ENCODE measurements at places on chromosomes 3 and 15.

DNA sequence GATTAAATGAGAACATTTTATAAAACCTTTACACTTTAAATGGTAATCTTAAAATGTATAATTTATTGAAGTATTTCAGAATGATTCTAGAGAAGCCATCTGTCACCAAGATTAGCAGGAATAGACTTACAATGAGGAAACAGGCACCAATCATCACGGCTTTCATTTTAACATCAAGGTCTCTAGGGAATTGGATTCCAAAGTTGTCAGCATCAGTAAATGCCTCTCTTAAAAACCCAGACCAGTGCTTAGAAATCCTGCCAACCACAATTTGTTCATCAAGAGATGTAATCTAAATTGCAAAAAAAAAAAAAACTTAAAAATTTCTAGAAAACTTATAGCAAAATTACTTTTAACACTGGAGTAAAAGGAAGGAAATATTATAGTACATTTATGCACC is 20.3 kb downstream of the PLSCR2 start:
- no peak for DNase-seq

DNA sequence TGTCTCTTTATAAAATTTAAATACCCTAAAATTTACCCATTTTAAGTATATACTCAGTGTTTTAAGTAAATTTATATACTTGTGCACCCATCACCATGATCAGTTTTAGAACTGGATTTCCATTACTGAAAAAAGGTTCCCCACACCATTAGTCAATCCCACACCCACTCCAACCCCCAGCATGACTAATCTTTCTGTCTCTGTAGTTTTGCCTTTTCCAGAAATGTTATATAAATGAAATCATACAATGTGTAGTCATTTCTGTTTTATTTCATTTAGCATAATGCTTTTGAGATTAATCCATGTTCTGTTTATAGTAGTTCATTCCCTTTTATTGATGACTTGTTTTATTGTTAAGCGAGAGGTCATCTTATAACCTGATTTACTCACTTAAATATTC is 66.1 kb upstream of the LIMD1 start:
- no peak for DNase-seq

DNA sequence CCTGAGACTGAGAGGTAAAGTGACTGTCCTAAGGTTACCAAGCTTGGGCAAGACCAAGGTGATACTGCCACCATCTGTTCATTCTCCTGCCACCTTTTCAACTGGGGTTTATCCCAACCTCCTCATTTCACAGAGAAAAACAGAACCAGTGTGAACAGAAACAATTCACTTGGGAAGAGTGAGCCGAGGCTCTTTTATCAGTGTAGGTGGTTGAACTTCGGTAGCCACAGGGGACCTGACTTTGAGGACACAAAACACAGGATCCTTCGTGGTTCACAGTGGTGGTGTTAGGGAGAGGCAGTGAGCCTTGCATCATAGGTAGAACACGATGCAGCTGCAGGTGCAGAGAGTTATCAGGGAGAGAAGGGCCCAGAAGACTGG is 72.8 kb upstream of the ICE2 start:
- no peak for DNase-seq

- no peak for DNase-seq
Observed at GRCh38 chr15:92361321-92362000, 32.2 kb upstream of the ST8SIA2 start.

- DNase-seq, result peak; percentile 67
Observed at GRCh38 chr15:76147906-76148570, 88.3 kb downstream of the TMEM266 start.

DNA sequence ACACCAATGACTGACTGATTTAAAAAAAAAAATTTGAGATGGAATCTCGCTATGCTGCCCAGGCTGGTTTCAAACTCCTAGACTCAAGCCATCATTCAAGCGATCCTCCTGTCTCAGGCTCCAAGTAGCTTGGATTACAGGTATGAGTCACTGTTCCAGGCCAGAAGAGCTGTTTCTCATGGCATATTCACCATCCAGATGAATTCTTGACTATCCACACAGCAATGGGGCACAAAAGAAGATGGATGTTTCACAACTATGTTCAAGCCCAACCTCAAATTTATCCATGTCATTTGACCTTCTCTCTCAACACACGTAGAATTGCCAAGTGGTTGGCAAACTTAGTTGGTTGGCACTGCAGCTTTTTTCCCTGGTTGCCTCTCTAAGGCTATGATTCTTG is 40.6 kb downstream of the PRICKLE2 start:
- DNase-seq, result no peak

GRCh38 chr3:174810254-174810653 is 48.9 kb upstream of the NAALADL2 start:
- DNase-seq, result no peak

- no peak for DNase-seq
Observed at GRCh38 chr3:15528854-15529537, 7.5 kb upstream of the COLQ start.

DNA sequence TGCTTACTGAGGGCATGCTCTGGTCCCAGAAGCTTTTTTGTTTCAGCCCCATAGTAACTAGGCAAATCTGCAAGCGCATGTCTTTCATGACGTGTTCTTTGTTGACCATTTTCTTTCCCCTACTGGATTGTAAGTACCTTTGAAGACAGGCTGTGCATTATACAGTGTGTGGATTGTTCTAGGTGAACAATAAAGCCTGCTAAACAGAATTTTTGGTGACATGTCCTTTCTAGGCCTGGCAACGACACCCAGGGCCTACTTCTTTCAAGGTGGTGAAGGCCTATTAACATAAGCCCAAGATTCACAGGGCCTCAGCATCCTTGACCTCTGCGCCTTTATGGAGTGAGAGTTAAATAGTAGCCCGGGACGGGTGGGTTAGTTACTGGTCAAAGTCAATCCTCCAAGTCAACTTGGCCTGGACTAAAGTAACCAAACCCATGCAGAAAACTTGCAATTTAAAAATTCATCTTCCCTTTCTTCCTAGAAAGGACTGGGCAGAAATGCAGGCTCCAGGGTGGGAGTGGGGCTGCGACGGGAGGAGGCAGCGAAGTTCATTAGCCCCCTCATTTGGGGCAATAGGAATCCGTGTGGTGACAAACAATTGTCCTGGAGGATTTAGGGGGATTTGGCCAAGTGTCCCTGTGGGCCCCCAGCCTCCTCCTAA is 37.6 kb upstream of the TRIM71 start:
- no peak for DNase-seq

- DNase-seq, result no peak
Observed at GRCh38 chr3:197105786-197106185, 76.2 kb upstream of the MELTF start.

- no peak for DNase-seq
Observed at GRCh38 chr15:70783610-70784022, 20.3 kb upstream of the UACA start.

DNA sequence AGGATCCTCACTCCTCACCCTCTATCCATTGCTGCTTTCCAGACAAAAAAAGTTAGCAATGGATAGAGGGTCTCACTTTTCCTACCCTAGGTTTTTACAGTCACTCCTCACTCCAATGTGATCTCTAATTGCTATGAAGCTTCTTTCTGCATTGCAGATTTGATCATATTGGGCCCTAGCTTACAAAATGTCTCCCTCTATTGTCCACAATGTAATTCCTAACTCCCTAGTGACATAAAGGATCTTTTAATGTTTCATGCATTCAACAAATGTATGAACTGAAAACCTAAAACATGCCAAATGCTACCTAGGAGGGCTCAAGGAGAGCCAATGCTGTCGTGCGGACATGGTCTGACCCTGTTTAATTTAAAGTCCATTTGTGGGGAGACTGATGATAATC is 234.8 kb downstream of the CADM2 start:
- DNase-seq, result no peak

DNA sequence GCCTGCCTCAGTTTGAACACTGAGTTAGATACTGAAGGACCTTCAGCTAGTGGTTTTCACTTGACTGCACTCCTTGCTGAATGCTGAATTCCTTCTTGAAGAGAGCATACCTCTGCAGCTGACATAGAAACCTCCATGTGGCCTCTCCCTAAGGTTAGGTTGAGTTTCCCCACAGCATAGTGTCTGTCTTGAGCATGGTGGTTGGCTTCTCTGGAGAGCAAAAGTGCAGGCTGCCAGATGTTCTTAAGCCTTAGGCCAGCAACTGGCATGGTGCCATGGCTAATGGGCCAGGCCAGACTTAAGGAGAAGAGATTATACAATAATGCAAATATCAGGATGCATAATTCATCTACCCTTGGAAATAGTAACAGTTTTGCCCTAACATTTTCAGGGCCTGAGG is 545.6 kb upstream of the ZNF385D start:
- DNase-seq, result no peak

- no peak for DNase-seq
Observed at GRCh38 chr3:184368586-184369183, 7.2 kb downstream of the POLR2H start.

DNA sequence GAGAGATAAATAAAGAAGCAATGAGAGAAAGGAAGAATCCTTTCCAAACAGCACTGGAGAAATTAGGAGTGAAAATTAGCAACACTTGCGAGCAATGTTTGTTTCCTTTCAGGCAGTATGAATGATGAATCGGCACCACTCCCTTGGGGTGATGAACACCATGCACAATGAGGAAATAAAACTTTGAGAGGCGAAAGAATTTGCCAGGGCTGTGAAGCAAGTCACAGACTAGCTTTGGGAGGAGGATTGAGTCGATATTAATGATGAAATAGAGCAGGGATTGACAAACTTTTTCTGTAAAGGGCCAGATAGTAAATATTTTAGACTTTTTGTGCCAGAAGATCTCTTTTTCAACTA is 237.7 kb downstream of the AGBL1 start:
- DNase-seq, result no peak

DNA sequence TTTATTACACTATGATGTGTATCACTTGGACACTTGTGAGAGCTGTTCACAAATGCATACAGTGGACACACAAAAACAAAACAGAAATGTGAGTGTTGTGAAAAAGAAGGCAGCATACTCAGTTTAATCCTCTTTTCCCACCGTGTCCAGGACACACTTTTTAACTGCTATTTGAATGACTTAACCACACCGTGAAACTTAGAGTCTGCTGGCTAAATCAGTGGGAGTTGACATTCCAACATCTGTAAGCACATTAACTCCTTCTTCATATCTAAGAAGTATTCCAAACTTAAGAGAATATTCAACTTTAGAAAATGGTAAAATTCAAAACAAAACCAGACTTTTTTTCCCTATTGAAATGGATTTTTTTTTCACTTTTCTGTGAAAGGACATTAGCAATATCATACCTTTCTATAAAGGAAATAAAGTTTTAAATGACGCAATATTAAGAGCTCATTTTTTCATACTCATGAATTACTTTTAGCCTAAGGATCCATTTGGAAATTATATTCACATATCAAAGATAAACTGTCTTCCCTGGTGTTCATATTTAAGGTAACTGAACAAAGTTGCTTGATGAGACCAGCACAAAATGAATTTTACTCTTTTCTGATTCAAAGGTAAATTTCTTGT is 316.6 kb downstream of the RBMS3 start:
- no peak for DNase-seq

- DNase-seq, result peak; percentile 70
Observed at GRCh38 chr3:151168269-151169094, 34.5 kb downstream of the GPR171 start.

All from stimulated activated CD4-positive, alpha-beta T cell treated with anti-CD3 and anti-CD28 coated beads, Interleukin-15, amount 100 ng/mL, for 1 hour (primary cell).